ENCODE measurements at places on chromosomes 2 and 18. TPM values are rescaled to one million over a fixed set of nuclear protein-coding genes. Genes with fewer than 3 reads are reported as not detected.

- DNase-seq, result no peak
These were observed 251.7 kb upstream of the HNRNPA3 start for GRCh38 chr2:176960736-176961520.

DNA sequence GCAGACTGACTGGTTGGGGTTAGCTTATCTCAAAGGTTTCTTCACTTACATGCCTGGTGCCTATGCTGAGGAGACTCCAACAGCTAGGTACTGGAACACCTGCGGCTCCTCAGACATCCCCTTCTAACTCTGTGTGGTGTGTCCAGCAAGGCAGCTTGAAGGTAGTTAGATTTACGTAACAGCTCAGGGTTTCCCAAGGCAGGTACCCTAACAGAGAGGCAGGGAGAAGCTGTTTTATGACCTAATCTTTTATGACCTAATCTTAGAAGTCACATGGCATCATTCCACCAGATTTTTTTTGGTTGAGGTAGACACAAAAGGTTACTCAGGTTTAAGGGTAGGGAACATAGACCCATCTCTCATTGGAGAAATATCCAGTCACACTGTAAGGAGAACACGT lies 17.4 kb upstream of the PAPOLG start:
- DNase-seq, result no peak

CTNNA2 gene
- 0.32 TPM for polyA plus RNA-seq

GCG gene
- not detected for polyA plus RNA-seq

CCDC85A gene
- polyA plus RNA-seq, result 1.5 TPM

Measured in right lung (tissue), 10 donors.